ENCODE measurements at places on chromosomes 3 and 15.

DNA sequence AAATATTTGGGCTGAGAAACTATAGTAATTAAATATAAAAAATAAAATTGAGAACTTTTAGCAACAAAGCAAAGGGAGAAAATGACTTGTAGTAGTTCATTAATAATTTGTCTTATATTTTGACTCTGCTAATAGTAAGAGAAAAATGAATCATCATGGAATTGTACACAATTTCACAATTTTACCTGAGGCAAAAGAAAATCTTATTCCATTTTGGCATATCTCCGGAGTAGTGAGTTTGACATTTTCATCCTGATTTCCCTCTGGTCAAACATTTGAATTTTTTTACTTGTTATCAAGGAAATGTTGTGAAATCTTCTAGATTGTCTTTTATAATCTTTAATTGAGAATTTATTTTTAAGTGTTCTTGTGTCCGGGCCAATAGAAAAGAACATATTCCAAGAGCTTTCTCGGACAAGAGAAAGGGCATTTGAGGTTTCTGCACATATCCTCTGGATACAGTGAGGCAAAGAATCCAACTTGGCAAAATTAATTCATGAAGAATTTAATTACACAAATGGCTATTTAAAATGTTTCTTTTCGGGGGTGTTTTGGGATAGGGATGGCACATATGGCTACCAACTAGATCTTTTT lies 89.3 kb upstream of the IGSF10 start:
- no peak for DNase-seq

GRCh38 chr15:70517194-70517590 lies 246.2 kb downstream of the UACA start:
- no peak for DNase-seq

- DNase-seq: no peak
These were observed 1.7 kb downstream of the IP6K2 start for GRCh38 chr3:48715174-48715800.

DNA sequence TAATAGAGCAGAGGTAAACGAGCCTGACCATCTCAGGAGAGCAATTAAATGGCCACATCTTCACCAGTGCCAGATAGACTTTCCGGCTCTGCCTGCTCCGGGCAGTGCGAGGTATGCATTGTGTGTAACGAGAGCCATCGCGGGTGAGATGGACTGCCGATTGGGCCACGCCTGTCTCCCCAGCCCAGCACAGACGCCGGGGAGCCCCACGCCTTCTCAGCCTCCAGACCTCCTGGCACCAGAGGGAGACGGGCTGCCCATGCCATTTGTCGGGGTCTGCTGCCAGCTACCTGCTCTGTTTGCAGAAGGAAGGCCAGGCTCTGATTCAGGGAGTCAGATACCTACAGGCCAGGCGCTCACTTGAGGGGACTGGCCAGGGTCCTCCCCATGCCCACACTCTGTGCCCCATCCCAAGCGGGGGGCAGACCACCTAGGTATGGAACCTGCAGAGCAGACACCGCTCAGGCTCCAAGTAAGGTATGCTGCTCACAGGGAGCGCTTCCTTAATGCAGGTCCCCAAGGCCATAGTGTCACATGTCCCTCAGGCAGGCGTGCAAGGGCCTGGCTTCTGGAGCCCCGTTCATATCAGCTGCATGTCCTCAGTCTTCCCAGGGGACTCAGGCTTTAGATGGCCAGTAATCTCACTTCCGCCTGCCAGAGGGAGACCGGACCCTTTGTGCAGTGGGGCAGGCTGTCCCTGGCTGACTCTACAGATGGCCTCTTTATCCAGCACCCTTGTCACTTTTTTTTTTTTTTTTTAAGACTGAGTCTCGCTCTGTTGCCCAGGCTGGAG lies 62.2 kb downstream of the DNAJB8 start:
- no peak for DNase-seq

DNA sequence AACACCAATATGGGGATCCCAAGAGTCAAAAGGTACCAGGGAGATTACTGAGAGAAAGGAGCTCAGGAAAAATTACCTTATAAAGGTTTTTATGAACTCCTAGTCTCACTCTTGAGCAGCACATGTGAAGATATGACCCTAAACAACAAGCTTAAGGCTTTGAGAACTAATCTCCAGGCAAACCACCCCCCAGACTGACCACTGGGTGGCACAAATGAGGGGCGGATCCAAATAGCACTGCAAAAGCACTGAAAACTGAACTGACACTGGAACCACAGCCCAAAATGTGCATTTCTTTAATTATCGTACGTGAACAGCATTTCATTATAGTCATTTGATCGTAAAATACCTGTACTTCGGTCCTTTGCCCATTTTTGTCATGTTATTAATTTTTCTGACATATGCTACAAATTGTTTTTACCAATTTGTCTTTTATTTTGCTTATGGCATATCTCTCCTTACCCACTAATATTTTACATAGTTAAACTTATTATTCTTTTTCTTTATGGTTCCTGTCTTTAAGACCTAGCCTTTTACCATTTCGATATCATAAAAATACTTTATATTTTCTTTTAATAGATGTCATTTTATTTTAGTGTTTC lies 31.5 kb upstream of the TFDP2 start:
- DNase-seq: peak; percentile 43

DNA sequence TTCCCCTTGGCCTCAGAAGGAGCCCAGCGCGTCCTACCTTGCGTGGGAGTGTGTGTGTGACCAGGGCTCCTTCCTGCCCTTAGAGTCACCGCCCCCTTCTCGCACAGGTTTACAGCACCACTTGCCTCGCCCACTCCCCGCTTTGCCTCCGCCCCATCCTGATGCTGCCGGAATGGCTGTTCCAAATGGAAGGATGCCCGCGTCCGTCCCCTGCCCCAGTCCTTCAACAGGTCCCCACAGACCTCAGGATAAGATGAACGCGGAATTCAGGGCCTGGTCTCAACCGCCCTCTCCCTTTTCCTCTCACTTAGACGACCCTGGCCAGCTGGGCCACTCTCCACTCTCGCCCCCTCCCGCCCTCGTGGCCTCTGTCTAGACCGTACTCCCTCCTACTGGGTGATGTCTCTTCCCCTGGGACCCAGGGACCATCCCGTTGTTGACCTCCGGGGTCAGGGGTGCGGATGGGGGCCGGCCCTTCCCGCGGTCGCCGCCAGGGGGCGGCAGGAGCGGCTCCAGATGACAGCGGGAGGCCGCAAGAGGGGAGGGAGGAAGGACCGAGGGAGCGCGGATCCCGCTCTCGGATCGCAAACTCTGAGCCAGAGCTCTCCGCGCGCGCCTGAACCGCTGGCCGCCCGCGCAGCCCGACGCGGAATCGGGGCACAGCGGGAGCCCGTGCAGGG lies at the start of gene THSD4:
Gene THSD4, plus strand, starts transcription at position 585 of the 680 bp plus-strand sequence.
- DNase-seq: peak; percentile 79

DNA sequence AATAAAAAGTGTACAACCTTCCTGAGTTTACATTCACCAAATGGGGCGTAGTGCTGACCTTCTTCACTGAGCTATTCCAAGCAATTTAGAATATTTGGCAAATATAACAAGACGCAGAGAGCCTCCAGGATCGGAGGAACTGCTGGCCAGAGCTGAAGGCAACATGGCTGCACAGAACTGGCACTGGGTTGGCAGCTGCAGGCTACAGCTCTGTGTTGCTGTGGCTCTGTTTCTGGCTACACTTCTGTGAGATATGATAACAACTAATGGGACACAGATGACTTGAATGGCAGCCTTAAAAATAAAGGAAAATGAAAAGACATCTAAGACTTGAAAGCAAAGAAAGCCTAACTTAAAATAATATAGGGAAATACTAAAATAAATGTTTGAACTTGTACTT lies 10.8 kb upstream of the SLC6A20 start:
- no peak for DNase-seq

DNA sequence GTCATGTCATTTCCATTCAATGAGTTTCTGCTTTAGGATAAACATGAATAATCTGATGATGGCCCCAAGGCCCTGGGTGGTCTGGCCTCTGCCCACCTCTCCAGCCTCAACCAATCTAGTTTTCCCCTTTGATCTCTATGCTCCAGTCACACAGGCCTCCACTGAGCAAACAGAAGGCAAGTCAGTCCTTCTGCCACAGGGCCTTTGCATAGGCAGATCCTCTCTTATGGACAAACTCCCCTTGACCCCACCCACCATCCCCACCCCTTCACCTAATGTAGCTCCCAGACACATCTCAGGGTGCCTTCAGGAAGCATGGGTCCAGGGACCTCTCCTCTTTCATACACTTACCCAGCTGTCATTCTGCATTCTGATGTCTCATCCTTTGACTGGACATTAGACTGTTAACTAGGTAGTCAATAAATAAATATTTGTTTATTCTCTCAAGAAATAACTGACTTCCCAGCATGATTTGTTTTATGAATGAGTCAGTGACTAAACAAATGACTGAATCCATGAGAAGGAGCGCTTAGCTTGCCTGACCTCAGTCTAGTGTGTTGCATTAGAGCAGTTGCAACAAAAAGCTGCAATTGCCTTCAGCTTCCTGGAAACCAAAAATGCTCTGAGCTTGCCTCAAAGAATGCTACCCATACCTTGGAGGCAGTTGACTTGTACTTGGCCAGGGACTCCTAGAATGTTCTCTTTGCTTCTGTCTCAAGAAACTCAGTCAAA lies 386.6 kb upstream of the WNT5A start:
- DNase-seq: no peak

GRCh38 chr3:42979044-42979972 lies at the start of gene GASK1A:
Gene GASK1A (plus strand): TSS chr3:42979311. CDS start chr3:42979643, 332 bp downstream.
- DNase-seq: peak; percentile 43

- DNase-seq: no peak
These were observed 163.4 kb upstream of the IQSEC1 start for GRCh38 chr3:13236557-13237173.

GRCh38 chr3:4495294-4496086 lies 2.3 kb downstream of the ITPR1 start:
- DNase-seq: no peak

- DNase-seq: no peak
These were observed 155.7 kb downstream of the B3GALNT1 start for GRCh38 chr3:160949460-160949859.

GRCh38 chr3:16849229-16849628 lies 35.5 kb upstream of the PLCL2 start:
- peak; percentile 74 for DNase-seq

GRCh38 chr15:31157644-31158069 lies 56.1 kb upstream of the TRPM1 start:
- no peak for DNase-seq

GRCh38 chr3:194586836-194587235 lies 46.4 kb downstream of the TMEM44 start:
- no peak for DNase-seq

DNA sequence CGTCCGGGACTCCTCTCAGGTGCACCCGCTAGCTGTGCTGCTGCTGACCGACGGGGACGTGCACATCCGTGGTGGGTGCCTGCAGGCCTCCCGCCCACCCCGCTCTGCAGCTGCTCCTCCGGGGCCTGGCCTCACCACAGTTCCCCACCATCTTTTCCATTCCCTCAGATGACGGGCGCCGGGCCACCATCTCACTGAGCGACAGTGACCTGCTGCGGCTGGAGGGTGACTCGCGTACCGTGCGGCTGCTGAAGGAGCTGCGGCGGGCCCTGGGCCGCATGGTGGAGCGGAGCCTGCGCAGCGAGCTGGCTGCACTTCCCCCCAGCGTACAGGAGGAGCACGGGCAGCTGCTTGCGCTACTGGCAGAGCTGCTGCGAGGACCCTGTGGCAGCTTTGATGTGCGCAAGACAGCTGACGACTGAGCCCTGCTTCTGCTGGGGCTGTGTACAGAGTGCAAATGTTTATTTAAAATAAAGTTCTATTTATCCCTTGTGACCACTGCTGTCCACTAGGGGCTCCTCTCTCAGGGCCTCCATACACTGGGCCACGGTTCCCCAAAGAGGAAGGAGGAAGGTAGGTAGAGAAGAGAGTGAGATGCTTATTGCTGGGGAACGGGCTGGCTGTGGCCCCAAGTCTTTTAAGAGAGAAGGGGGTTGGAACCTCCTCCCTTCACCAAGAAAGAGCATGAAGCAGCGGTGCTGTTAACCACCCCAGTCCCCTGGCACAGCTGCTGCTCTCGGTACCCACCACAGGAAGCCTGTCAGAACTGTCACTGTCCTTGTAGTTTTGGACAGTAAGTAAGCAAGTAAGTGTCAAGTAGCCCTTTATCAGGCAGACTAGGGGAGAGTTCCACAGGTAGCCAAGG lies 47.0 kb downstream of the DHX30 start:
- DNase-seq: peak; percentile 19

GRCh38 chr3:149621218-149622005 lies 36.4 kb downstream of the WWTR1 start:
- no peak for DNase-seq

- no peak for DNase-seq
These were observed 10.4 kb upstream of the PLAAT1 start for GRCh38 chr3:193230610-193231009.

GRCh38 chr15:60563539-60564404 lies 84.8 kb upstream of the ICE2 start:
- DNase-seq: no peak

- DNase-seq: no peak
These were observed 333.4 kb downstream of the THSD4 start for GRCh38 chr15:71448688-71449114.

DNA sequence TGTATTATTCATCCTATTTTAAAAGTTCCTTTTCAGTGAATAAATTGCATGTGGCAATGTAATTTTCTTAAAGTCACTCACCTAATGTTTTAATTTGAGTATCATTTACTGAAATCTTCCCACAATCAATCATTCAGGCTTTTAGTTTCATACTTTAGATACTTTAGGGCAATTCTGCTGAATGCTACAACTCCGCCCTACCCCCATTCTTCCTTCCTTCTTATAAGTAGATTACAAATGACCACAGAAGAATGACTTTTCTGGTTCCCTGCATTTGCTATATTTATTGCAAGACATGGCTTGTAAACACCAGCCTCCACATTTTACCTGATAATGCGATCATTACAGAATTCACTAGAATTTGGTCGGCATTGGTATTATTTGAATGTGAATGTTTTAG lies 1061.9 kb downstream of the FHIT start:
- DNase-seq: no peak

DNA sequence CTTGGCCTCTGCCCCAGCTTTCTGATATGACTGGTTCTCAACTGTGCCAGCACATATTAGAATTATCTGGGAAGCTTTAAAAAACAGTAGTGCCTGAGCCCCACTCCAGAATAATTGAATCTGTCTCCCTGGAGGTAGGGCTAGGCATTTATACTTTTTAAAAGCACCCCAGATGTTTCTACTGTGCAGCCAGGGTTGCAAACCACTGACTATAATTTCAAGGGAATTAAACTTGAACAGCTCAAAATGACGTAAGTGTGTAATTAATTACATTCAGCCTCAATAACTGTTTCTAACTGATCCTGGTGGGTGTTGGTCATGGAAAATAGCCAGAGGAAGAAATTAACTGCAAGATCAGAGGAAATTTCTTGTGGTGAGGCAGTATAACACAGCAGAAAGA lies 4.4 kb upstream of the IRAK2 start:
- DNase-seq: no peak

DNA sequence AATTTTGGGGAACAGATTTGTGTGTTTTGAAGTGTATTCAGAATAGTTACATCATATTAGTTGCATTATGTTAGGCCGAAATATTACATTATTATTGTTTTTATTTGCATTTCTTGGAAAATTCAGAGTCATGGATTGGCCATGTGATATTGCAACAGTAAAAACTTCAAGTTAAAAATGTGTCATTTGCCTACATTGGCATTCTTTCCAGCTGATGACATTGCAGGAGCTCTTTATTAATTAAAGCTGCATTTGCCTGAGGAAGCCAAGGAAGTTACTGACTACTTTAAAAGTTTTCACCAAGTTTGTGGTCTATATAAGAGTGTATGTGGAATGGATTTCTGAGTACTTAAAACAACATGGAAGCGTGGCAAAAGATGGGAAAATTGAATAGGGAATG lies 726.4 kb upstream of the SGO1 start:
- DNase-seq: no peak

GRCh38 chr15:66110864-66111263 lies 142.7 kb downstream of the MEGF11 start:
- DNase-seq: no peak

All from activated CD4-positive, alpha-beta T cell treated with anti-CD3 and anti-CD28 coated beads for 48 hours (primary cell).